ENCODE measurements at places on chromosomes 6 and 20.
A peak's percentile ranks its signal among the peaks of the same experiment; 100 is the strongest.

- DNase-seq, result no peak
Observed at GRCh38 chr20:2729251-2729713, 36.7 kb downstream of the EBF4 start.

DNA sequence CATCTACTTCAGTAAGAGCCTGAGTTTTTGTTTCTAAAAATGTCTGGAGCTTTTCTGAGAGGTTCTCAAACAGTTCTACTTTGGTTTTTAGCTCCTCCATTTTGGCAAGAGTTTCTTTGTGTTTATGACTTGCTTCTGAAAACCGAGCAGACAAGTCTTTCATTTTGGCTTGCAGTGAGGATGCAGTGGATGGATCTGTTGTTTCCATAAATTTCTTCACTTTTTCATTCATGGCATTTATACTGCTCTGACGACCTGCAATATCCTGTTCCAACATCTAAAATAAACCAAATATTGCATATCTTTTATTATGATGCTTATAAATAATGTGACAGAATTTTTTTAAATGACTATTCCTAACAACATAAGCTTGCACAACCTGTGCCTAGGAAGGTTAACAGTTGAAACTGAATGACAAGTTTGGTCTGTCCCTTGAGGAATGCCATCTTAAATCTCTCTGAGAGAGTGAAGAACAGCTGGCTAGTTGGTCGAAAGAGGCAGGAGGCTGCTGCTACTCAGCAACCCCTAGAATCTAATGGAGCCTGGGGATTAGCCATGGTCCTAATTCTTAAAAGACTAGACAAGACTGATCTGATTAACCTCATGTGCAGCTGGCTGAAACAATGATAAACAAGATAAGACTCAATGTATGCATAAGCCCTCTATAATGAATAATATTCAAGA is 69.8 kb downstream of the DST start:
- DNase-seq, result no peak

DNA sequence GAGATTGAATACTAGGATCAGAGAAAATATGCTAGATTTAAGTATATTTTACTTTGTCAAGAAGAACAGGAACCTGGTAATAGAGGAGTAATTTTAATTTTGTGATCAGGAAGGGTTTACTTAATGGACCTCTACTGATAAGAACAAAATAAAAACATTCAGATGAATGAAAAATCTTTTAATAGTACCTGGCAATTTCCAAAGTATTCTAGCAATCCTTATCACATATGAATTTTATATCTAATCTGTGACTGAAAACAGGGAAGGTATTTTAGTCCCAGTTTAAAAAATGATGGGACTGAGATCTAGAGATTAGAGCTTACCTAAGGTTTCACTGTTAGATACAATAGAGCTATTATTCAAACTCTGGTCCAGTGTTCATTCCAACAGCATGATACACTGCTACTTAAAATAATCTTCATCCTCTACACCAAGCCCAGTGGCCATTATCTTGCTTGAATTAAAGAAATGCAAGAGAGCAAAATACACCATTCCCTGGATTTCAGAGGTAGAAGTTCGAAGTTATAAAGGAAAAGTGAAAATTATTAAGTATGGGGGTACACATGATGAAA is 13.5 kb downstream of the SLC17A5 start:
- DNase-seq, result peak; percentile 33

GRCh38 chr6:20600831-20601230 is 66.6 kb downstream of the CDKAL1 start:
- DNase-seq, result no peak

DNA sequence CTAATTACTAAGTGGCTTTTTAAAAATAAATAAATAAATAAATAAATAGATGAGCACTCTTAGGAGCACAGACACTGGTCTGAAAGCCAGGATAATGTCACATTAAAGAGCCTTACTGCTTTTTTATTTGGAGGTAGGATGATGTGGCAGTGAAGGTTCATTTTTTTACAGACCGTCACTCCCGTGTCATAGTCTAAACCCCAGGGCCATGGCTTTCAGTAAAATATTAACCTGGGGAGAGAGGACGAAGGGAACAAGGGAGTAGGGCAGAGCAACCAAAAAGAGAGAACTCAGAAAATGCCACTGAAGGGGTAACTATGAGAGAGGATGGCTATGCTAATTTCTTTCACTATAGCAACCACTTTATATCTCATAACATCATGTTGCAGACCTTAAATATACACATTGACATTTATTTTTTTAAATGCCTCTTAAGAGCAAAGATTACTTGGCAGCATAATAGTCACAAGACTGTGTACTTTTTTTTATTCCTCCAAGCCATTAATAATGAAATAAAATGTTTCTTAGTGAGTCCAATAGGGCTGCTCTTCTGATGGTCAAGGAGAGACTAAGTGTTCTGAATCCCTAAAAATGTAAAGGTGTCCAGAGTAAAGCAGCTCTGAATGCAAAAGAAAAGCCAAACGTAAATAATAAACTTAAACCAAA is 100.9 kb upstream of the SIM1 start:
- no peak for DNase-seq

DNA sequence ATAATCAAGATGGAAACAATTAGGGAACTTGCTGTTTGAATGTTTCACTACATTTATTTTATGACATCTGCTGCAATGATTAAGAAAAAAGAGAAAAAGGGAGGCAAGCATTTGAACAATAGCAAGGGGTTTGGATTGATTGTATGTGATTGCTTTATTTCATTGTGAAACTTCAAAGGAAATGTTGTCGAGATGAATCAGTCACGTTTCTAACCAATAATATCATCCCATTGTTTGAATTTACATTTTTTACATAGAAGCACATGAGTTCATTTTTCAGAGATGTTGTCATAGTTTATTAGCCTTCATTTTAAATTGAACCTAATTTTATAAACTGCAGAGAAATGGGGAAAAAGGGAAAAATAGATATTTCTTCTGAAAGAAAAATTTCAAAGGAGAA is 572.0 kb downstream of the KIF16B start:
- DNase-seq, result peak; percentile 9

DNA sequence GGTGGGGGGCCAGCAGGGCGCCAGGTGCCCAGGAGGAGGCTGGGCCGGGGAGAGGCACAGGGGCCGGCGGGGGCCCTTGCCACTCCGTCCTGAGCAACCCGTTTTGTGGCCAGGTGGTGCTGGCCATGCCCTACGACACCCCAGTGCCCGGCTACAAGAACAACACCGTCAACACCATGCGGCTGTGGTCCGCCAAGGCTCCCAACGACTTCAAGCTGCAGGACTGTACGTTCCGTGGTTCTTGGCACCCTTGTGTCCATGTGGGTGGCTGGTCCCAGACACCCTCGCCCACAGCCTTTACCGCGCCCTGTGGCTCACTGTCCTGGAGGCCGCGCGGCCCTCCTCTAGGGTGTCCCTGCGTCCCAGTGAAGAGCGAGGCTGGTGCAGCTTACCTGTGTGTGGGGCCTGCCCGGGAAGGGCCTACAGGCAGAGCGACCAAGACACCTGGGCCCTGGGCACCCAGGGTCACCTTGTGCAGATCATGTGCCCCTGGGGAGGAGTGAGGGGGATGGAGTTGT is 28.7 kb downstream of the PYGB start:
- DNase-seq, result no peak

- no peak for DNase-seq
Observed at GRCh38 chr20:61879694-61880093, 186.0 kb downstream of the TAF4 start.

GRCh38 chr6:2127484-2127911 is 117.9 kb downstream of the GMDS start:
- no peak for DNase-seq

DNA sequence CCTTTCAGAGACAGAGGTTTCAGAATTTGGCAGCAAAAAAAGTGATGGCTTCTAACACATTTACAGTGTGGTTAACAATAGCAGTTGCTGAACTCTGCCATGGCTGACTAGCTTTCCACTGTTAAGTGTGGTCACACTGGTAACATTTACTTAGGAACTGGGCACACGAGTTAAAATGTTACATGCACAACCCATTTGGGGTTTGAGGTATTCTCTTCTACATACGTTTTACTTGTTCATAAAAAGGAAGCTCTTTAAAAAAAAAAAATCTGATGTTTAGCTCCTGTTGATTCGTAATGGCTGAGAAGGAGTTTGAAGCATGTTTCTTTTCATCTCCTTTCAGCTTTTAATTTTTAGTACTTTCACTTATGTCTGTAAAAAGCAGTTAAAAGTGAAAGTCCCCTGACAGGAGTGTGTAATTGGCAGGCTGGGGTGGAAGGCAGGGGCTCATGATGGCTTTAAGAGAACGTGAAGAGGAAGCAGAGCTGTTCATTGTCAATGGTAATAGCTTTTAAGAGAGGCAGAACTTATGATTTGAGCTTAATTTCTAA is 245.9 kb downstream of the FARS2 start:
- no peak for DNase-seq

DNA sequence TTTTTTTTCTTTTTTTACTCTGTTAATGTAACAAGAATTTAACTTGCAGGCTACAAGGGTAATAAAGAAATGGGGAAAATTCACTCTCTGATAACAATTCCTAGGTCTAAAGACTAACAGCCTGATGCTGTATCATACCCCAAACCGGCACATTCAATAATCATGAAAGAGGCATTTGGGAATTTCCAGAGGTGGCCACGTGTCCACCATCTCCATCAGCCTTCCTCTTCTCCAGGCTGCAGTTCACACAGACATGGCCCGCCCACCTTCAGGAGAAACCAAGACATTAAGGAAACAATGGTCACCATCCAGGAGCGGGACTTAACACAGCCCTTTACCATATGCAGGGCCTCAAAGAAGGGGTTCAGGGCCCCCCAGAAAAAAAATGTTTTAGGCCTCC is 44.8 kb downstream of the PDE10A start:
- DNase-seq, result no peak

DNA sequence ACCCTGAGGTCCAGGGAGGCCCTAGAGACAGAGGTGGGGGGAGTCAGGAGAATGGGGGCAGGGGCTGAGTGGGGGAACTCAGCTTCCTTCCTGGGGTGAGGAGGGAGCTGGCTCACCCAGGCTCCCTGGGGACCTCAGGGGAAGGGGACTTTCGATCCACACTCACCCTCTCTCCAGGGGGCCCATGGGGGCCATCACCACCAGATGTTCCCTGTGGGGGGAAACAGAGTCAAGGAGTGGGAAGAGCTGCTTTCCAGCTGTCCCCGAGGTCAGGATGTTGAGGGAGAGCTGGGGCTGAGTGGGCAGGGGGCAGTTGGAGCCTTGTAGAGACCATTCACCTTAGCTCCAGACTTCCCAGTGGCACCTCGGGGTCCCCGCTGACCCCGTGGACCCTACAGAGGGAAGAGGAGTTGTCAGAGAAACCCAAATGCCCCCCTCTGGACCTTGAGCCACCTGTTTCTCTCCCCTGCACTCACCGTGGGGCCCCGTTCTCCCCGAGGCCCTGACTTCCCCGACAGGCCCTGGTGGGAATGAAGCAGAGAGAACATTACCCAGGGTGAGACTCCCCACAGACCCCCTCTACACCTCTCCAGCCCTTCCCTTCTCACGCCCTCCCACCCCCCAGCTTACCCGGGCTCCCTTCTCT is 18.6 kb downstream of the COL11A2 start:
- DNase-seq, result no peak

DNA sequence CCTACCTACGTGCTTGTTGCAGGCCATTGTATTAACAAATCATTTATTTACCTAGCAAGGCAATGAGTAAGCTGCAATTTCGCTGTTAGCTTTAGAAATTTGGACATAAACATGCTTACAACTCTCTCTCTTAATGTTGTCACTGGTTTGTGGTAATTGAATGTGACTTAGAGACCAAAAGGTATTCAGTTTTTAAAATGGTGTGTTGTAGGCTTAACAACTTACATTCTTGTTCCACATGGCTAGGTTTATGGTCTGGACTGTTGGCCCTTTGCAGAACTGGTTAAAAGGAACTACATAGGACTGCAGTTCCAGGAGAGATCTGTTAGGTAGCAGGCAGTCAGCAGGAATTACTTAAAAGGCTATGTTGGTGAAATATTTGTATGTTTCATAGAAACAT is 10.3 kb upstream of the CTAGE9 start:
- no peak for DNase-seq

DNA sequence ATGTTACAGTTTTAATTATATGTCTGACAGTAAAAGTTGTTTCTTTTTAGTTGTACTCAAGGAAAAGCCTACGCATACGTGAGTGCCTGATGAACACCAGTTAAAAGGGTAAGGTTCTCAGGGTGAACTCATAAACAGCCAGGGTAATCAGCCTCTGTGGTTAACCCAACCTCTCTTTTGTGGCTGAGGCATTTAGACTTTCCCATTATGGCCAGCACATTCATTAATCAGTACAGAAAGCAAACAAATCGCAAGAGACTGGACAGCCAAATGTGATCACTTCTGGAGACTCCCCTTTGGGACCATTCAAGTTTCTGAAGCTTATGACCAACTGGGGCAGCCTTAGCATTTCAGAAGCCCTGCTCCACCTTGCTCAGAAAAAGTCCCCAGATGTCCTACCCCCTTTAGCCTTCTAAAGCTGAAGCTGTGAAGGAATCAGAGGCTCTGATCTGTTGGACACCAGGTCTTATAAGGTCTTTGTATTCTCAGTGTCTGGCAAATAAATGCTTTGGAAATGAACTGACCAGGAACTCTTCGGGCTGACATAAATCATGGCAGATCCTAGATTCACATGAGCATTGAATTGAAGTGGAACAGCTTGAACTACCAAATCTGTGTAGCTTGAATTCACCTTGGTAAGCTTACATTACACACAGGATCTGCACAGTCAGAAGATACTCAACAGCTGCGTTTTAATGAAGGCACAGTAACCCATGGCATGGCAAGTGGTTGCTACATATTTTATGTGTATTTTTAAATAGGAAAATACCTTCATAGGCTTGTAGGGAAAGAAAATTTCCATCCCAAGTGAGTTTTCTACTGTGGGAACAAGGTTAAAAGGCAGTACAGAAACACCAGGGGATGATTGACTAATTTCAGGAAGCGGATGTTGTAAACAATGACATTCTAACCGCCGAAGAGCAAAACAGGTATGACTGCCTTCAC is 18.7 kb downstream of the IL20RA start:
- no peak for DNase-seq

DNA sequence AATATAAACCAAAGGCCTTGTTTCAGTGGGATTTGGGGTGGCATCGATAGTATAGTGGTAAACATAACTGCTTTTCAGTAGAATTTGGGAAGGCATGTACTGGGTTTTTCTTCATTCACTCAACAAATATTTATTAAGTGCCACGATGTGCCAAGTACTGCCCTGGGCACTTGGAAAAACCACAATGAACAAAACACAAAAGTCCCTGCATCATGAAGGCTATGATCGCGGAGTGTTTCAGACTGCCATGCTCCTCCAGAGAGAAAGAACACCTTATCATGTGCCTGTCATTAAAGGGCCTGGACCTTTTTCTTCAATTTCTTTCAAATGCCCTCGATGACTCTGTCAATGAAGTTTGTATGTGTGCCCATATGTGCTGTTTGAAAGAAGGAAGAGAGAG is 59.2 kb upstream of the CEP85L start:
- no peak for DNase-seq

All from GM23248 (cell line).